ENCODE measurements at places on chromosomes 1 and 21.

DNA sequence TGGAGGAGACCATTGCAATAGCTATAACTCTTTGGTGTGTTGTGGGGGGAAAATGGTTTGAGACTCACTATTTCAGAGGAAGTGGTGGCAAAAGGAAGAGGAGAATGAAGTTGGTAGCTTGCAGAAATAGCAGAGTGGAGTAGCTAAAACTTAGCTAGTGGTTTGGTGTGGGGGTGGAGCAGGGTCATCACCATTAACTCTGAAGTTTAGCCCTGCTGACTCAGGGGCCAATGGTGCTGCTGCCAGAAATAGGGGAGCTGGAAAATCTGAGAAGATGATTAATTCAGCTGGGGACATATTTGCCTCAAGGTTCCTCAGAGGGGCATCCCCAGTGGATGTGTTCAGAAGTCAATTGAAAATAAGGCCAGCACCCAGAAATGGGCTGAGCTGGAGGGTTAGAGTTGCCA is 65.4 kb downstream of the RUNX1 start:
- no peak for DNase-seq

GRCh38 chr1:109632671-109633346 is 13.2 kb downstream of the AMPD2 start:
- DNase-seq = no peak

GRCh38 chr1:246528933-246529731 is 22.1 kb upstream of the SMYD3 start:
- peak; percentile 56 for DNase-seq

GRCh38 chr21:32380940-32381339 is 11.9 kb downstream of the URB1 start:
- DNase-seq = no peak

GRCh38 chr21:46222436-46223116 is 6.0 kb downstream of the LSS start:
- DNase-seq = no peak

GRCh38 chr1:18618546-18619466 is 11.8 kb upstream of the PAX7 start:
- no peak for DNase-seq

- DNase-seq = no peak
Measured at GRCh38 chr1:167705250-167705649, 16.5 kb upstream of the MPZL1 start.

DNA sequence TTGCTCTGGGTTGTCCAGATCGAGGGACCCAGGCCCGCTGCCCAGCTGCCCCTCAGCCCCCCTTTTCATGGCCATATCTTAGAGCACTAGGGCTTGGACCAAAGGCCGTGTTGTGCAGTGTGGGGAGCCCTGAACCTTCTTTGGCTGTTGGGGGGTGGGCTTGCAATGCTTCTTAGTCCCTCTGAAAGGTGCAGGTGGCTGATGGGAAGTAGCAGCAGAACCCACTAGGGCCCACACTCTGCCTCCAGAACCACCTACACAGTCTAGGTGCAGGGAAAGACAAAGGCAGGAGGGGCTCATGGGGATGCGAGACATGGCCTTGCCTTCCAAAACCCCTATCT is 2.3 kb upstream of the HPCA start:
- DNase-seq = no peak

DNA sequence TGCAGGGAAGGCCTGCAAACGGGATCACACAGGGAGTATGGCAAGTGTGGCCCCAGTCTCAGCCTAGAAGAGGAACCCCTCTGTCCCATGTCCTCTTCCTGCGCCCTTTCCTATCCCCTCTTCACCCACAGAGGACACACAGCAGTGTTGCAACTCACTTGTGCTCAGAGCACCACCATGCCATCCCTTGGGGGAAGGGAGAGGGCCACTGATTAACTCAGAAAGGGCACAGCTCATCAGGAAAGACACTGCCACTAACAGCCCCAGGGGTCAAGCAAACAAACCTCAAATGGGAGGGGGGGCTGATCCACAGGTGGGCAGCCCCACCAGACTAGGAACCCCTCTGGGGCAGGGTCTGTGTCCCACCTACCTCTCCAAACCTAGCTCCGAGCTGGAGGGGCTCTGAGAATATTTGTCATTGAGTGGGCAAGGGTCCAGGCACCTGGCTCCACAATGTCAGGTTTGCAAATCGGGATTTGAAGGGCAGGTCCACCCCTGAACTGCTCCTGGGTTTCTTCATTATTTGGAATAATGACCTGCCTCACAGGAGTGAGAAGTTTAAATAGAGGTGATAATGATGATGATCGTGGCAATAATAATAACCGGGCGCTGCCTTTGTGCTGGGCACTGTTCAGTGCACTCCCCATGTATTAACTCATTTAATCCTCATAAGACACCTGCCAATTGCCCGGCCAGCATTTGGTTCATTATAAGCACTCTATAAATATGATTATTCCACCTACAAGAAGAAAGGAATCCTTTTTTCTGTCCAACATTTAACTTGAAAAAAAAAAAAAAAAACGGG is 1.0 kb downstream of the ALDH4A1 start:
- no peak for DNase-seq

- DNase-seq = no peak
Measured at GRCh38 chr1:37752583-37753471, 12.1 kb downstream of the EPHA10 start.

DNA sequence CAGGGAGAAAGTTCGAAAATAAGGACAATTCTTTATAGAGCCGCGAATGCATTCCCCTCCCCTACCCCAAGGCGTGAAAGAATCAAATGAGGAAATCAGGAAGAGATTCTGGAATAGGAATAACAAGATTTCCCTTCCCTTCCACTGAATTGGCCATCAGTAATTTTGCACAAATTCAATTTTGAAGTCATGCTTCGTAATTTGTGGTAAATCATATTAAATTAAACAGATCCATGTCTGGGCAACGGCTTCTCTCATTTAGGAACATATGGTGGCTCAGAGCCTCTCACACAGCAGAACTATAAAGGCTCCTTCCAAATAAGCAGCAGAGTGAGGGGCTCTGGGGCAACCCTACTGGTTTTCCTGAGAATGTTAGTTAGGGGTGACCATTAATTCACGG is 152.9 kb downstream of the CLIC6 start:
- no peak for DNase-seq

DNA sequence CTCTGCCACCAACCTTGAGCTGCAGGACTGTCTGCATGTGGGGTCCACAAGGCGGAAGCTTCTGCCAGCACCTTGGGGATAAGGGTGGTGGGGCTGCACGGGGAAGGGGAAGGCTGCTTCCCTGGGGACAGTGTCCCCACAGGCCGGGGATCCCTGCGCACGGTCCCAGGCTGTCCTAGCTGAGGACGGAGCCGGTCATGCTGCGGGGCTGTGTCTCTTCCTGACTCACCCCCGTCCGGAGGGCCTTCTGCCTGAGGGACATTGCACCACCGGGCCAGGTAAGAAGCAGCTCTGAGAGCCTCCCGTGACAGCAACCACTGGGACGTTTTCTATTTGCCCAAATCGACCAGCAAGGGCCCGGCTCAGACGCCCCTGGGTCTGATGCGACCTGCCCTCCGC is 29.9 kb downstream of the KRTAP10-1 start:
- no peak for DNase-seq

- no peak for DNase-seq
Measured at GRCh38 chr21:24276204-24276603, 1331.1 kb downstream of the MRPL39 start.

DNA sequence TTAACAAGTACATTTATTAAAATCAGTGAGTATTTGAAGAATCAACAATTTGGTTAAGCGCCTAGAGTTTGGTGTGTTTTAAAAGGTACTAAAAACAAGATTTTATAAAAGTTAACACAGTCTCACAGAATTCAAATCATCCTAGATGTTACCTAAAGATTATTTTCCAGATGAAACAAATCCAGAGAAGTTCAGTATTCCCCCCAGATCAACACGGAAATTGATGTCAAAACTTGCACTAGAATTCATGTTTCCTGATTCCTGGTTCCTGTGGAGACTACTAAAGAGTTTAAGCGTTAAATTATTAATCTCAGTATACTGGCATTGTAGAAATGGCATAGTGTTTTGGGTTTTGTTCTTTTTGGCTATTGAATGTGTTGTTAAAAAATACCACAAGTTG is 1.4 kb downstream of the PTBP2 start:
- DNase-seq = no peak

- DNase-seq = no peak
Measured at GRCh38 chr1:204157962-204158361, 6.1 kb upstream of the ETNK2 start.

- DNase-seq = no peak
Measured at GRCh38 chr1:210259561-210259960, 27.0 kb downstream of the SERTAD4 start.

DNA sequence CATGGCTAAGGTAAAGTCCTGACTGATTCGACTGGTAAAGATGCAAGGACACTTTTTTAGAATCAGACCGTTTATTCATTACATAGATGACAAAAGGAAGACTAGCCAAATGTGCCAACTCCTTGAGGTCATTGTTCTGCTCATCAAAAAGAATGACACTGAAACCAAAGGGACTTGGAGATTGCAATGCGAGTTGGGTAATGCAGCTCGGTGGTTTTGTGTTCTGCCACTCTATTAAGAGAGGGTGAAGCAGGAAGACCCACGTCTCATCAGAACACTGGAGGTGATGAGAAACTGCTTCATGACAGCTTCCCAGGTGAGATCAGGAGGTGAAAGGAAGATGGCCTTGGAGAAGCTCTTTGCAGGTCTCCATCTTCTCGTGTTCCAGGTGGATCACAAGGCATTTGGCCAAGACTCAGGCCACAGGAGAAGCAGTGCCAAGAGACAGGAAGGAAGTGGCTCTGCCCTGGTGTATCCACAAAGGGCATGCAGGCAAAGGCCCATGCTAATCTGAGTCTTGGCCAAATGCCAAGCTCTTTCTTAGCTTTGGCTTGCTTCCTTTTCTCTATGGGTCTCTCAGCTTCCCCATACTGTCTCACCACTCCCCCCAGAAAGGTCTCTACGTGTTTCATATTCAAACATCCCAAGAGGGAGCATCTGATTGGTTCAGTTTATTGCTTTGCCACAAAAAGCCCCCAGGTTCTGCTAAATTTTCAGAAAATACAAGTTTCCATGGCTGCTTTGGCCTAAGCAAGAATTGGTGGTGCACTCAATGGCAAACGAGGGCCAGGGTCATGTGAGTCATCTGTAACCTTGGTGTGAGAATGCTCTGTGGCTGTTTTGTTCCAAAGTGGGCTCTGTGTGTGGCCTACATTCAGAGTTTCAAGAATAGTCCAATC is 5.7 kb upstream of the CCT8 start:
- DNase-seq = peak; percentile 91

DNA sequence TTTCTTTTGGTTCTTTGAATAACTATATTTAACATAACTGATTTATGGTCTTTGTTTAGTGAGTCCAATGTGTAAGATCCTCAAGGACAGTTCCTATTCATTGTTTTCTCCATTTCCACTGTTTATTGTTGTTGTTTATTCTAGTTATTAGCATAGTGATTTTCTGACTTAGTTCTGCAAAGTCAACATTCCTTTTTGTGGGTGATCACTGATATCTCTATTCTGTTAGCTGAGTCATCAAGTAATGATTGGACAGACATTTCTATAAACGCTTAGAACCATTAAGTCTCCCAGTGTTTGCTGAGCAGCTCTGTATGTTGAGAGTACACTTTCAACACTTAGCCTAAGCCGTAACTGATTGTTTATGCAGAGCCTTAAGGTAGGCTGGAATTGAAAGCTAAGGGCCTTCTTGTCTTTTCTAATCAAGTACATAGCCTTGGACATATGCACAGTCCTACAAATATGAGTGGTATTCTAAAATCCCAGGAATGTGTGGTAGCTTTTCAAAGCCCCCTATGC is 87.1 kb downstream of the SLC5A9 start:
- DNase-seq = no peak

GRCh38 chr1:170640581-170640980 is 23.4 kb upstream of the PRRX1 start:
- no peak for DNase-seq

DNA sequence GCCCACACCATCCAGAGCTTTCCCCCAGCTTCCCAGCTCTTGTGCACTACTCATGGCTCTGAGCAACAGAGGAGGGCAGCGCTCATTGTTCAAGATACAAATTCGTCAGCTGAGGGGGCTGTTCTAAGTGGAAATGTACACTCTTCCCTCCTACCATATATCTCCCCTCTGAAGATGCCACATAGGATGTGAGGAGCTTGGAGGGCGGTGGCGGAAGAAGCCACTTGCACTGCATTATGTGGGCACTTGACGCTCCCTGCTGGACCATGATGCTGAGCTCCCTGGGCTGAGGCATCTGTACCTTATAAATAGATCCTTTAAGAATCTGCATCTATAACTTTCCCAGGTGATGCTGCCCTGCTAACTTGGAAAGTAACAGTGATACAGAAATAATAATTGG is 477.6 kb upstream of the DEPDC1 start:
- no peak for DNase-seq

DNA sequence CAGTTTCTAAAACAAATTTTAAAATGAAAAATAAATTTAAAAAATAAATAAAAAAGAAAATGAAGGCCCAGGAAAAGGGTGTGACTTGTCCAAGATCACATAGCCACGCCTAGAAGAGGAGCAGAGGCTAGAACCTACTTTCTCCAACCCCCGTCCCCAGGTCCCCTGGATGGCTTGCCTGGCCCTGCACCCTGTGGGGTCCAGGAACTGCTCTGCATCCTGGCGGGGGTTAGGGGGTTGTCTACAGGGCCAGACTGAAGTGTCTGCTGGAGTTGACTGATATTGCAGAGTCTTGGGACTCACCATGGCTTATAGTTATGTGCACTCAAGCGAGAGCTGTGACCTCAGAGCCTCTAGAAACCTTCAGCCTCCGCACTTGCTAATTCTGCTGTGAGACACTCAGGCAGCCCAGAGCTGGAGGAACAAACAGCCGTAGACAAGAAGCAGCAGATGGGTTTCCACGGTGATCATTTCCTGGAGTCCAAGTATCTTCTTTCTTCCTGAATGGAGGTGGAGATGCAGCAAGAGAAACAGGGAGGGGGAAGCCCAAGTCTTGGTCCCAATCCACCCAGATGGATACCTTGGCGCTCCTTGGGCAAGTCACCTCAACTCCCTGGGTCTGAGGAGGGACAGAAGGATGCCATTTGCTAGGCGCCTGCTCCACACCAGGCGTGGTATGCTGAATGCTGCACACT is 5.2 kb upstream of the EXTL1 start:
- no peak for DNase-seq

DNA sequence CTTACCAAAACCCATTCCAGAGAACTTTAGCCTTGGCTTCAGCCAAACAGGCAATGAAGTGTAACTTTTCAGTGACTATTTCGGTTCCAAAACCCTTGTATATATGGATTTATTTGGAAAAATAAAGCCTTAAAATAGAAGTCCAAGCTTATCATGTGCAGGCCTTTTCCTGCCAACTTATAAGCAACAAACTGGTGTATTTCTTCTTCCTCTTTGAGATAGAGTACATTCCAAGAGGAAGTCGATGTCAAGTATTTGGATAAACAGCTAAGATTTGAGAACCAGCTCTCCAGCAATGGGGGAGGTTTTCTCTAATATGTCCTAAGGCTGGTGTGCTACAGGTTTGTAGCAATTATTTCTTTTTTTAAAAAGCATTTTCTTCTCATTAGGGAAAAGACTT is 407.8 kb downstream of the DUSP10 start:
- no peak for DNase-seq

DNA sequence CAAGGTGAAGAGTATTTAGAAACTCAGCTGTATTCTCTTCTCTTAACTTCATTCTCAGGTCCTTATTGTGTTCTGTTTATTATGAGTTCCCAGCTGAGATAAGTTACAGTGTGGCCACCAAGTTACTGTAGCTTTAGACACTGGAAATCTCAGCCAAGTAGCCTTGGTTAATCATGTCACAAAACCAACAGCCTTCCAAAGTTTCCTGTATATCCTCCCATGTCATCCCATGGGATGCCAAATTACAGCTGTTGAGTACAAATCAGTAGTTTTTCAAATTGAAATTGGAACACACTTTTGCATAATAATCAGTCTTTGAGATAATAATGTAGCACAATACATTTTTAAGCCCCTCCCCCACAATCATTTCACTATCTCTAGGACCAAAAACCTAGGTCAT is 10.7 kb downstream of the ADAMTS5 start:
- no peak for DNase-seq

Data from Karpas-422 (cell line).